Endodermal cell (in vitro differentiated cells): ENCODE measurements at places on chromosomes 1 and 21. TPM values are rescaled to one million over a fixed set of nuclear protein-coding genes. Genes with fewer than 3 reads are reported as not detected.

- no peak overlapping the region for H3K4me3 ChIP-seq
- H3K27ac ChIP-seq: no peak overlapping the region
- H3K4me1 ChIP-seq: no peaks in the 10 kb centered on the region
- no peaks in the 10 kb centered on the region for H3K27me3 ChIP-seq
- H3K36me3 ChIP-seq: no peaks in the 10 kb centered on the region
Measured at GRCh38 chr21:39037807-39038405, 145.3 kb downstream of the PSMG1 start.

GRCh38 chr1:76103034-76103433 lies 28.5 kb downstream of the ST6GALNAC3 start:
- H3K36me3 ChIP-seq: no peaks in the 10 kb centered on the region
- no peaks in the 10 kb centered on the region for H3K27me3 ChIP-seq
- no peak overlapping the region for H3K4me3 ChIP-seq
- DNase-seq: no peak
- peaks cover 2% of the 10 kb centered on the region for H3K4me1 ChIP-seq

DNA sequence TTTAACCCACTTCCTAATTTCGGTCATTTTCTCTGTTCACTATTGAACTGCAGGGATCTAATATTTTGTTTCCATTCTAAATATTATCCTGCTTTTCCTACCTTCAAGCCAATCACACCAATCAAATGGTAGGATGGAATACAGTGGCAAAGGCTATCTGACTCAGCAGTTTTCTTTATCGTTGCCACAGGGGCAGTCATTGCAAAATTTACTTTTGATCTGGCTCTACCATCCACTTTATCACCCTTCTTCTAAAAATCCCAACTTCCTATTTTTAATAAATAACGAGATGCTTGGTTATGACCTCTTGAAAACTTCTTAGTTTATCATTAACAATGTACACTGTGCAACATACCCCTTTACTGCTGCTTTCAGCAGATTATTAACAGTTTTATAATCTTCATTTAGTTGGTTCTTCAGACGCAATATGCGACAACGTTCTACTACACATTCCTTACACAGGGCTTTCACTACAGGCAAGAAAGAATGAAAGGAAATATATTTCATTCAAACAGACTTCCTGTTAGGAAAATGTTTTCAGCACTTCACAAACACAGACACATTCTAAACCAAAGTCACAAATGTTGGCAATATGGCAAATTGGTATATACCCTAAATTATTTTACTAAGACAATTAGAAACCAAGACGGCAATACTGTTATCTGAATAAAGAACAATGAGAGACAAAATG lies 52.3 kb upstream of the RAP1GAP start:
- no peak overlapping the region for H3K4me3 ChIP-seq
- H3K36me3 ChIP-seq: peaks cover 67% of the 10 kb centered on the region
- H3K4me1 ChIP-seq: no peaks in the 10 kb centered on the region
- no peak for DNase-seq

The ZMPSTE24 gene
- total RNA-seq: 14.5 to 43.1 TPM (median 42.4 TPM) in 3 replicates

The OXCT2 gene
- total RNA-seq: 1.2 and 1.8 TPM in 2 replicates

The RO60 gene
- total RNA-seq: 67.2 to 79.4 TPM (median 79.3 TPM) in 3 replicates

The PLA2G2A gene
- total RNA-seq: not detected in 3 replicates
